Amygdala (tissue), 56 donors: ENCODE measurements at places on chromosomes 2 and 18.

DNA sequence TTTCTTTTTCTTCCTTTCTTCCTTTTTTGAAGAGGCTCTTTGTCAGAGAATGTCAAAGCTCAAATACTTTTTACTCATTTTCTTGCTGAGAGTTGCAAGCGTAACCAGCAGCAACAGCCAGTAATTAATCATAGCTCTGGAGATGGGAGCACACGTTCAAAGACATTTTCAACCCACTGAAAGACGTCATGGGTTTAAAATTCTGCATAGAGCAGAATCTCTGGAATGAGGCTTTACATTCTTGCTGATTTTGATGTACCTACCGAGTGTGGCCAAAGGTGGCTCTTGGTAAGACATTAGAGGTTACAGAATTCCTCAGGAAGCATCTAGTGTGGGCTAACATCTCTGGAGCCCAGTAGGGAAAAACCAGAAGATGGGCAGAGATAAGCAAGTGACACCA lies 292.5 kb downstream of the MTX2 start:
- no peak for DNase-seq

- DNase-seq, result no peak
These were observed 19.3 kb upstream of the SMCHD1 start for GRCh38 chr18:2636126-2636631.

- no peak for DNase-seq
These were observed 81.4 kb downstream of the LYPD1 start for GRCh38 chr2:132588576-132588975.

DNA sequence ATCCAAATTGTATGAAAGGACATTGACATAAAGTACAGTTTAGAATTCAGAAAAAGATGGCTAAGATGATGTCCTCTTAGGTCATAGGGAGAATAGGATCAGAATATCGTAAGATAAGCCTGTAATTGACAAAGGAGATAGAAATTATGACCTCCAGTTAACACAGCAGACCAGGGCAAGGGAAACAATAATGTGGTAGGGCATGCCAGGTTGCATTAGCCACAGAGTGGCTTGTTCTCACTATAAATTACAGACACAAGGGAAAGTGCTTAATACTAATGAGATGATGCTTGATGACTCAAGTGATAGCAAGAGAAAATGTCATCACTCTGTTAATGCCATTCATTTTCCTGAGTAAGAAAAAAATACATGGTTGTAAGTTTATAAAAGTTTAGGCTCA lies 48.9 kb upstream of the LRP1B start:
- no peak for DNase-seq

GRCh38 chr2:121151311-121152109 lies 133.5 kb downstream of the TFCP2L1 start:
- DNase-seq, result no peak
